ENCODE measurements at places on chromosomes 16 and 17.

GRCh38 chr17:79508291-79508716 lies 102.5 kb downstream of the RBFOX3 start:
- DNase-seq = no peak

GRCh38 chr17:64357191-64357981 lies 33.3 kb downstream of the PECAM1 start:
- DNase-seq = no peak

- DNase-seq = no peak
Observed at GRCh38 chr16:53085369-53085843, 30.6 kb downstream of the CHD9 start.

DNA sequence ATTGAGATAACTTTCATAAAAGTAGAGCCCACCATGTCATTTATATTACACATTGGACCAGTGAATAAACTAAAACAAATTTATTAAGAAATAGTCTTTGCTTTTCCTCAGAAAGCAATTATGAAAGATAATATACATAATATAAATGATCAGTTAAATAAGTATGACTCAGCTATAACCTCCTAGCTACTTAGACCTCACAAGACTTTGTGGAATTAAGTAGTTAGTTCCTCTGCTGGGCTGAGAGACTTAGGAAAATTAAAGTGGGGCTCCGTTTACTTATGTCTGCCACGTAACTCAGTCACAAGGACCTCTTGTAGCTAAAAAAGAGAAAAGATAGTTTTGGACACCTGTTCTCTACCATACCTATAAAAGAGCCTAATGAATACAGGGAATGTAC lies 76.9 kb downstream of the MRTFB start:
- DNase-seq = no peak

DNA sequence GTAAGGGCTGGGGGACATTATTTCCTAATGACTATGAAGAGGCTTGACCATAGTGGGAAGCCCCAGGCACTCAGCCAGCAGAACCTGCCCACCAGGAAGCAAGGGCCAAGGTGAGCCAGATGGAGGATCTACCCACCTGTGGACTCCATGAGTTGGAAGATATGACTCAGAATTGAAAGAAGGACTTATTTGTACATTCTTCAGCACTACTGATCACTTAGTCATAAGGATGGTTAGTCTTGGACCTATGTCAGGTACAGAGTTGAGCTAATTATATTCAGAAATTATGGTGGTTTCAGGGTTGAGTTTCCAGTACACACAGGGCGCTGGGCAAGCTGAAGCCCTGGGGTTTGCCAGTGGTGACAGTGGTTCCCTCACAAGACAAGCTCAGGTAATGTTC lies 24.0 kb upstream of the GRIN2A start:
- no peak for DNase-seq

- no peak for DNase-seq
Observed at GRCh38 chr17:48351911-48352332, 78.1 kb downstream of the SKAP1 start.

All from NCI-H1436 (cell line).